ENCODE measurements at places on chromosomes 7 and 10.

DNA sequence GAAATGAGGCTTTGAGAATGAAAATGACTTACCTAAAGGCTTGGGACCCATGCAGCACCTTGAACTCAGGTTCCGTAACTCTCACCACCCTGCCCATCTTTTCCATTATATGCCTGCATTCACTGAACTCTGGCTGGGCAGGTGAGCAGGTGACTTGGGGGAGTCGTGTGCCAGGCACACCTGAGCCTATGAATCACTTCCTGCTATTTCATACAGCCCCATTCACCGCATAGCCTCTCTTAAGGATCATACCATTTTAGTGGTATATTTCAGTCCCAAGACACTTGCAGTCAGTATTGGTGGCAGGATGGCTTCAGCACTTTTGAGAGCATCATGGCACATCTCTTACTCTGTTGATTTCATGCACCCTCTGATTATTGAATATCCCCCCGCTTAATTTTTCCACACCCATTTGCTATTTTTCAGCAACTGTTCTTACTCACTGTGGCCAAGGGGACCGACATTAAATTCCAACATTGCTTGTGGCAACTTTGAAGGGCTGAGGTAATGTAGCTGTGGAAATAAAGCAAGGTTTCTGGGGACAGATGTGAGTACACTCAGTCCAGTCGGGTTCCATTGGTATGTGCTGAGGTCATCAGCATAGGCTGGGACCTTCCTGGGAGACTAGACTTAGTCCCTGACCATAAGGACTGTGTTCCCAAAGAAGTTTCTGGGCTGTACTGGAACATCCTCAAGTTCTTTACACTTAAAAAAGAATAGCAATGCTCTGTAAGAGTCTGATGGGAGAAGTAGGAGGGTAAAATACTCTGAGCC lies 39.8 kb upstream of the ZNF438 start:
- no peak for DNase-seq

- DNase-seq, result no peak
Measured at GRCh38 chr7:37332243-37333016, 116.2 kb downstream of the ELMO1 start.

DNA sequence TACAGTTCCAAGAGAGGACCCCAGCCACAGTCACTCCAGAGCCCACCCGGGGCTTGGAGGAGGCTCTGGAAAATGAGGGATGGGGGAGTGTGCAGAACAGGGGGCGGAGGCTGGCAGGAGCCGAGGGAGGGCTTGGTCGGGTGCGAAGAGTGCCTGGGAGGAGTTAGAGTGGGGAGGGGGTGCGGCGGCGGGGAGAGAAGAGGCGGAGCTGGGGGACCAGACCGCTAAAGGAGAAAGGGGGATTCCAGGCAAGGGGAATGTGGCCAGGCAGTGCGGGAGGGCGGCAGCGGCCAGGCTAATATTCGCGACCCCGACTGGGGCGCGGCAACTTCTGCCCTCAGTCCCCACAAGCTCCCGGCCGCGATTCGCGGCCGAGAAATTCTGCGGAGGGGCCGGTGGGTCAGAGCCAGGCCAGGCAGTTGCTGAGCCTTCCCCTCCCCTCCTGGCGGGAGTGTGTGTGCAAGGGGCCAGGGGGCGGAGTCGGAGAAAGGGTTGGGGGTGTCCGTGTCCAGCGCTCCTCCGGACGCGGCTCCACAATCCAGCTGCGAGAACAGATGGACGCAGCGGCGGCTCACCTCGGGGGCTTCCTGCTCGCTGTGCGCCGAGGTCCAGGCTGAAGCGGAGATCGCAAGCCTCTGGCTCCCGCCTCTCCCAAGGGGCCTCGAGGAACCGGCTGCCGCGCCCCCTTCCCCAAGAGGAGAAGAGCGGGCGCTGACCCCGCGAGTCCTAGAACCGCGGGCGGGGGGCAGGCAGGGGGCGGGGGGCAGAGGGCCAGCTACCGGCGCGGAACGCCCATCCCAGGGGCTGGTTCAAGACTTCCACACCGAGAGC lies 612 bp upstream of the SLC18A3 start:
- no peak for DNase-seq

GRCh38 chr10:95793401-95794045 lies 37.6 kb downstream of the ENTPD1 start:
- DNase-seq, result no peak

GRCh38 chr7:137891016-137891655 lies 44.4 kb upstream of the DGKI start:
- no peak for DNase-seq

- DNase-seq, result no peak
Measured at GRCh38 chr10:71389768-71390460, 6.8 kb upstream of the CDH23 start.

DNA sequence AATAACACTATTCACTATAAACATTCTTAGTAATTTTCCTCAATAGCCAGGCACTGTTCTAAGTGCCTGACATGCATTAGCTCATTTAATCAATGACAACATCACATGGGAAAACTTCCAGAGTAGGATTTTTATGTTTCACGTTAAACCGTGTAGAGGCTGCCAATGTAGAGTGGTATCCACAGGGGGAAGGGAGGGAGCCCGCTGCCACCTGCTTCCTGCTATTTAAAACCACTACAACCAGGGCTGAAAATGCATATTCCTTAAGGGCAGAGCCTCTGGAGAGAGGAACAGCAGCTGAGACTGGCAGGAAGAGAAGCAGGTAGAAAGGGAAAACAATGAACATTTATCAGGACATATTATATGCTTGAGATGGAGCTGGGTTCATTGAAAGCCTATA lies 684.3 kb upstream of the AUTS2 start:
- no peak for DNase-seq

DNA sequence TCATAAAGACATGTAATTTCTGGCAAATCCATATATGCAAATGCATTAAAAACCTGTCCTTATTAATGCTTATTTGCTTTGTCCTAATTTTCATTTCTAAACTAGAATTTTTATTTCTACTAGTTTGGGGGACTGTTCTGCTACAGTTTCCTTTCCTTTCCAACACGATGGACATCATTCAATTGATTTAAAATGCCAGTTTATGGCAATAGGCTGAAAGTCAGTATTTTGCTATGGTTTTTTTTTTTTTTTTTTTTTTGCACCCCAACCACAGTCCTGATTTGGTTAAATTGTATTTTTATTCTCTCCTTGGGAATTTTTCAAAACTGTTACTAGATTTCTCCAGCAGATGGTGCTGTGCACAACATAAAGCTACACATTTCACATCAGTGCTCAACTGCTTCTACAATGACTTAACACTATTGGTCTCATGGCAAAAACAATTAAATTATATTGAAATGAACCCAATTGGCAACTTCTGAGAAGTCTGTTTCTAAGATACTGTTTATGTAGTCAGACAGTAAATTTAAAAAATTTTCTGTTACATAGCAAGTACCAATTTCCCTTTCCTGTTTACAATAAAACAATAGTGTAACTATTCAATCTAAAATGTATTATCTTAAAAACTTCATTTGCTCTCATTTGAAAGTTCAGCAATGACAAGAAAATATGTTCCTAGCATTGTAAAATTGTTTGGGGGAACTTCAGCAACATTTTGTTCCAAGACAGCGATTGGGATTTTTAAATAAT lies 193.8 kb upstream of the CCDC6 start:
- DNase-seq, result no peak

- DNase-seq, result no peak
Measured at GRCh38 chr10:132292287-132293200, 15.2 kb downstream of the STK32C start.

DNA sequence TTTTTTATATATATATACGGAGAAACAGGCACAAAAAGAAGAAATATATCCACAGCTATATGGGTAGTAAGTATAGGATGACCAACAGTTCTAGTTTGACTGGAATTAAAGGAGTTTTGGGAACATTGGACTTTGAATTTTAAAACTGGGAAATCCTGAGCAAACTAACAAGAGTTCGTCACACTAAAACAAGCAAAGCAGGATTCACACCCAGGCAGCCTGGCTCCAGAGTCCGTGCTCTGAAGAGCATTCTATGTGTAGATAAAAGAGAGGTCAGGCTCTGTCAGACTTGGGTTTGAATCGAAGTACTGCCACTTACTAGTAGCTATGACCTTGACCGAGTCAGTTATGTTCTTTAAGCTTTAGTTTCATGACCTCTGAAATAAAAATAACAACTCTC lies 191.0 kb downstream of the DNAH11 start:
- no peak for DNase-seq

DNA sequence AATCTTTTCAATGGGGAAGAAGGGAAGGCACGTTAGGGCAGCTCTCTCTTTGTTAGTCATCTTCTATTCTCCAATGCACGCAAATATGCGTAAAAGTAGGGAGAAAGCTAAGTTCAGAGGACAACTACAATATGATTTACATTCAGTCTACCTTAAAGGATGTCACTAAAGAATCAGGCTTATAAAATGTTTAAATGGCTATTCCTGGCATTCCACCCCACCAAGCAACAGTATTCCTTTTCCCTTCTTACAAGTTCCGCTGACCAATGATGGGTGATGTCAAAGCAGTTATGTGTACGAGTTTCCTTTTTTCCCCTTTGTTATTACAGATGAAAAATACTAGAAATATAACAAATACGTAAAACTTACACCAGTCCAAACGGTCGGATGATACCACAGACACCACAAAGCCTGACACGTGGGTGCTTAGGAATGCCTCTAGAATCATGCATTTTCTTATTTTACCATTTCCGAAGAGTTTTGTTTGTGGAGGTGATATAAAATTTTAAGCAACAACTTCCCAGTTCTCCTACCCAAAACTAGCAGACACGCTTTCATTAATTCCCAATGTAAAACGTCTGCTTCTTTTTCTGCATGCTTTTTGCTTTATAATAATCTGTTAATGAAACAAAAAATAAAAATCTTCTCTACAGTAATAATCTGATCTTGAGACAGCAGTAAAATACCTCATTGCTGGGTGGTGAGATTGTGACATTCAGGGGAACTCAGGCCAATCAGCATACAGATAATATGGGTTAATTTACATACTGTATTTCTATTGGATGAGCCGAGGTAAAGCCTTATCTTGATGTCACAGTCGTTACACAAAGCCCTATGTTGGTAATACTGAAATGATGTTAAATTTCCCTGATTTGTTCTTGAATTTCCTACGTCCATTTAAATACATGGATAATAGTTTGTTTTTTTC lies 708 bp upstream of the GPR85 start:
- no peak for DNase-seq

DNA sequence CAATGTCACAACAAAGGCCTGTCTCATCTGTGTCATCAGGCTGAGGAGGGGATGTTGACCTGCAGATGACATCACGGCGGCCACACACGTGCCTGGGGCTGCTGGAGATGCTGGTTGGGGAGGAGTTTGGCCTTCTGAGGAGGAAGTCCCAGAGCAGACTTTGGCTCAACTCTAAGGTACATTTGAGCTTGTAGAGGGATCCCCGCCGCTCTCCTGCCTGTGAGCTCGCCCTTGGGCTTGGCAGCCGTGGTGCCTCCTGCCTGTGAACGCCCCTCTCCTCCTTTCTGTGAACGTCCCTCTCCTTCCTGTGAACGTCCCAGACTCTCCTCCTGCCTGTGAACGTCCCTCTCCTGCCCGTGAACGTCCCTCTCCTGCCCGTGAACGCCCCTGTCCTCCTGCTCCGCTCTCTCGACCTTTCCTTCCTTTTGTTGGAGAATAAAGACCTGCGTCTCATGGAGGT lies 176.4 kb downstream of the DNAJB6 start:
- DNase-seq, result no peak

DNA sequence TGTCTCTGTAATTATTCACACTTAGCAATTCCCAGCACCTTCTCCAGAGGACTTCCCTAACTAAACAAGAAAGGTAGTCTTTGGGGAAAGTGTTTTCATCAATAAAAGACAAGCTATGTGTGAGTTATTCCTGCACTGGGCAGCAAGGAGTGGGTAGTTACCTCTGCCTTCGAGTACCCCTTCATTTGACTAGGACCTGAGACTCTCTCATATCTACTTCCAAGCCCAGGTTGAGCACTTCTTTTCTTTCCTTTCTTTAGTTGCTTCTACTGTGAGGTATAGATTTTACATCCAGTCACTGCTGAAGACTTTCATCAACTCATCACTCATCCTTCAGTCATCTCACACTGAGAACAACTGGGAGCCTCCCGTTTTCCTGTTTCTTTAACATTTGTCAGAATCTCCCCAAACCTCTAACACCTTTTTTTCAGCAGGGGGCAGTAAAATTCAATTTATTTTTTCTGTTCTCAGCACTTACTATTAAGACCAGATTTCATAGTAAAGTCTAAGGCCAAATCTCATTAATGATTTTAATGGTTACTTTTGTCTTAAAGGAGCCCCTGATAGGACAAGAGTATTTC lies 80.1 kb upstream of the PRSS1 start:
- DNase-seq, result no peak

DNA sequence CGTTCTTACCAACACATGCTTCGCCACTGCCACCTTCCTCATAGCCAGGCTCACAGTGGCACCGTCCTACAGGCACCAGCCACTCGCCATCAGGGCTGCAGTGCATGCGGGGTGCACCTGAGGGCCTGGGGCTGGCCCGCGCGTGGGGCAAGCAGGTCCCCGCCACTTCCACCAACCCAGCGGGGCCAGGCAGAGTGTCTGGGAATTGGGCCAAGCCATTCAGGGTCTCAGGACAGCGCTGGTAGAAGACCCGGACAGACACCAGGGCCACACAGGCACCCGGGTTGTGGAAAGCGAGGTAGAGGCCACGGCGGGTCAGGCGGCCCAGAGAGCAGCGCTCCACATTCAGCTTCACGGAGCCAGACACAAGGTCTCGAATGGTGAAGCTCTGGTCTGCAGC lies 9.0 kb downstream of the EPHA1 start:
- no peak for DNase-seq

- DNase-seq, result no peak
Measured at GRCh38 chr7:116138202-116138801, 72.0 kb upstream of the TES start.

DNA sequence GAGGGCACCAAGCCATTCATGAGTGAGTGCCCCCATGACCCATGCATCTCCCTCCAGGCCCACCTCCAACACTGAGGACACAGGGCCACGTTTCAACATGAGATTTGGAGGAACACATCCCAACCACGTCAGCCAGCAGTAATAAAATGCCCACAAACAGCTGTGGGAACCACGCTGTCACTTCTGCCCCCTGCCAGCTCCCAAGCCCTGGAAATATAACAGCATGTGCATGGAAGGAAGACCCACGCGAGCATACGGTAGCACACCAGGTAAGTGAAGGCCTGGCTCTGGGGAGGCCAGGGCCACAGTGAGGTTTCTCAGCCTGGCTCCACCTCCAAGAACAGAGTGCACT lies 168.9 kb upstream of the PFKP start:
- DNase-seq, result no peak

GRCh38 chr10:88120599-88121333 lies 257.3 kb downstream of the PTEN start:
- no peak for DNase-seq

- no peak for DNase-seq
Measured at GRCh38 chr10:52665821-52666220, 106.8 kb downstream of the MBL2 start.

- no peak for DNase-seq
Measured at GRCh38 chr10:70555371-70555770, 47.2 kb downstream of the PRF1 start.

Measured in liver (tissue), 10 donors.